ENCODE measurements at places on chromosomes 1 and 21. TPM values are rescaled to one million over a fixed set of nuclear protein-coding genes. Genes with fewer than 3 reads are reported as not detected.

LAD1 gene
- total RNA-seq: 140 TPM

FCRLA gene
- 0.47 TPM for total RNA-seq

RUNX3 gene
- 0.15 TPM for total RNA-seq

PLPPR4 gene
- not detected for total RNA-seq

ACTN2 gene
- not detected for total RNA-seq

PRKCZ gene
- total RNA-seq: 43.6 TPM

KAZN gene
- total RNA-seq: 6.8 TPM

CD34 gene
- not detected for total RNA-seq

TMPRSS2 gene
- not detected for total RNA-seq

OR2L5 gene
- not detected for total RNA-seq

PRMT6 gene
- 14.1 TPM for total RNA-seq

FAM3B gene
- total RNA-seq: not detected

PLA2G2A gene
- not detected for total RNA-seq

BEND5 gene
- not detected for total RNA-seq

ZRANB2 gene
- total RNA-seq: 23.4 TPM

UQCRHL gene
- 2.0 TPM for total RNA-seq

UCK2 gene
- total RNA-seq: 112 TPM

OR2L8 gene
- not detected for total RNA-seq

CRYBG2 gene
- 3.3 TPM for total RNA-seq

GJC2 gene
- 0.38 TPM for total RNA-seq

FAM167B gene
- total RNA-seq: not detected

CYP4X1 gene
- total RNA-seq: not detected

REN gene
- total RNA-seq: not detected

PLCH2 gene
- total RNA-seq: 124 TPM

NCAM2 gene
- 0.04 TPM for total RNA-seq

LDLRAD2 gene
- not detected for total RNA-seq

TCP10L gene
- total RNA-seq: not detected

RPL22 gene
- 202 TPM for total RNA-seq

NTRK1 gene
- under 0.01 TPM for total RNA-seq

PIP5K1A gene
- 40.2 TPM for total RNA-seq

CD1D gene
- 9.1 TPM for total RNA-seq

FAM72D gene
- 3.1 TPM for total RNA-seq

ATP1A2 gene
- total RNA-seq: not detected

EVA1C gene
- total RNA-seq: 8.4 TPM

AADACL4 gene
- not detected for total RNA-seq

PCP4 gene
- total RNA-seq: not detected

ICOSLG gene
- 0.57 TPM for total RNA-seq
